ENCODE measurements at places on chromosomes 12 and 14.
A peak's percentile ranks its signal among the peaks of the same experiment; 100 is the strongest.

DNA sequence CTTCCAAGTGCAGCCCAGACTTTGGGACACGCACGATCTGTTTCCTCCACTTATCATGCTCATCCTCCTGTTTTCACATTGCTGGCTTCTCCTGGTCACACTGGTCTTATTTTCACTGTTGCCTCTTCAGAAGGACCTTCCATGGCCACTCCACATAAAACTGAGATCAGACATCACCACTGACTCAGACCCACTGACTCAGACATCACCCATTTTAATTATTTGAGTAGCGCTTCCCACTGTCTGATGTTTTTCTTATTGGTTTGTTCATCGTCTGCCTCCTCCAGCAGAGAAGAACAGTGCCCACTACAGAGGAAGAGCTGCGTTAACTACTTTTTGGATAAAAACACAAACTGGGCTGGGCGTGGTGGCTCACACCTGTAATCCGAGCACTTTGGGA is 270.5 kb upstream of the PWP1 start:
- DNase-seq = no peak

GRCh38 chr14:74018174-74018585 is 908 bp downstream of the ENTPD5 start:
- DNase-seq = peak; percentile 13

DNA sequence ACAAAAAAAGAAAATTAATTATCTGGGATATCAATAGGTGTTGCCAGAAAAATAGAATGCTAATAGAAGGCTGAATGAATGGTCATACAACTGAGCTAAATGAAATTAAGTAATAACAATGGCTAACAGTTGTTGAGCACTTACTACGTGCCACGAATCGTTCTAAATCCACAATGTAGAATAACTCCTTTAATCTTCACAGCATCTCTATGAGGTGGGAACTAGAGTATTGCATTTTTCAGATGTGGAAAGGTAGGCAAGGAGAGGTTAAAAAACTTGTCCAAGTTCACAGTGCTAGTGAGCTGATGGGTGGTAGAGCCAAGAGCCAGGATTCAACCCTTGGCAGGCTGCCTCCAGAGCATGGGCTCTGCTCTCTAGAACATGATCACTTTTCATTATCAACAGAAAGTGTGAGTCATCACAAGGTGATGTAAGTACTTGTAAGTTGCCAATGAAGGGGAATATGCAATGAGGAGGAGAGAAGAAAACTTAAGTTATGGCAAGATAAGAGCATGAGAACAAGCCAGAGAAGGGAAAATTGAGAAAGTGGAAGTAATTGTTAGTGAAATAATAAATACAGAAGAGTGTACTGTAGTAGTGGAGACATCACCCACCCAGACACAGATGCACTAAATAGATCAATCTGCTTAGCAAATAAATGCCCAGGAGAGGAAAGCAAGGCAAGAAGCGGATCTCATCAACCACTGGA is 122.1 kb downstream of the PRKD1 start:
- peak; percentile 97 for DNase-seq

DNA sequence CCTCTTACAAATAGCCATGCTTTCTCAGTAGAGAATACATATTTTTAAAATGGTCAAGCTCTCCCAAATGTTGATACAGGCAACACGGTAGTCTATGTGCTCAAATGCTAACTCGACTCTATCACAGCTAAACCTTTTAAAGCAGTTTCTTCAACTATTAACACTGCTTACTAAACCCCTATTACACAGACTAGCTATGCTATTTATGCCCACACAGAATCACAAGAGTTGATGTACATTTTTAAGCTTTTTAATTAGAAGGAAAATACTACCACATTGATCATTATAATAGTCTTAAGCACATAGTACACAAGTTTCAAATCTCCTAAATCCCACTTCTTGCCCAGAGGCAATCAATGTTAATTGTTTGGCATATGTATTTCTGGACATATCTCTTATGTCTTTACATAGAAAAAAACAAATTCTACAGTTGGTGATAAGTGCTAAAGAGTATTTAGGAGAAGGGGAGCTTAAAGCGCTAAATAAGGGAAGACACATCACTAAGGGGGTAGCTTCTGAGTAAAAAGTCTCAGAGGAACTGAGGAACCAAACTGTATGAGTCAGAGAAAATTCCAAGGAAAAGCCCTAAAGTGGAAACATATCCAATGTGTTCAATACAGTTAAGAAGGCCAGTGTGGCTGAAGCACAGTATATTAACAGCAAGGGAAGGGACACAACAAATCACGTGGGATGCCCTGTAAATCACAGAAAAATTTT is 13.7 kb downstream of the HNRNPC start:
- no peak for DNase-seq

- DNase-seq = no peak
Observed at GRCh38 chr12:118446247-118446646, 69.9 kb downstream of the SUDS3 start.

GRCh38 chr14:22449600-22449905 is 139.5 kb downstream of the DAD1 start:
- DNase-seq = no peak

DNA sequence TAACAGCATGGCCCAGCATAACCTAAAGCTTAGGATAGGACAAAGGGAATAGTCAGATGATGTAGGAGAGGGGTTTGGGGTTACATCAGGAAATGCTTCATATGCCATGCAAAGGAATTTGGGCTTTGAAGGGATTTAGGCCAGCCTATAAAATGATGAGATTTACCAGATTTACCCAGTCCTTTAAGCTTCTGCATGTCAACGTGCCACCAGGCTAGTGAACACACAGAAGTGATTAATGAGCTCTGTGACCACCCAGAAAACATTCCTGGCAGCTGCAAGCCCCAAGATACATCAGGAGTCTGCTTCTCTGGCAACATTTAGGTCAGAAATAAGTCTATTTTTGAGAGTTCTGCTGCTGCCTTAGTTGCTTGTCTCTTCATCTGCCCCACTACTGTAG is 118.3 kb downstream of the LRIG3 start:
- DNase-seq = no peak

GRCh38 chr14:89378119-89378518 is 38.9 kb downstream of the FOXN3 start:
- DNase-seq = no peak

GRCh38 chr12:95641299-95641952 is 90.2 kb upstream of the USP44 start:
- no peak for DNase-seq

DNA sequence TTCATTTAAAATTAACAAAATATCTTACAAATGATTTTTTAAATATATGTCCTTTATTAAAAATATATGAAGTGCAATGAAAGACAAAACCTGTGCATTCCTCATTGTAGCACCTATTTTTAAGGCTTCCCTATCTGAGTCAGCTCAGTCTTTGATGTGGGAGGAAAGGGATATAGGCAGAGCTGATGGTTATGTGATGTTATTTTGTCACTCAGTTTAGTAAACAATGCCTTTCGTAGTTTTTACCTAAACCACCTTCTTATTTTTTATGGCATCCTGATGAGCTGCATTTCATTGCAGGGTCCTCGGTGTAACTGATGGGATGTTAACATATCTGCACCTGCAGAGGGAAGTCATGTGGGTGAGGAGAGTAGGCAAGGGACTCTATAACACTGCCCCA is 58.9 kb upstream of the FRMD6 start:
- no peak for DNase-seq

- no peak for DNase-seq
Observed at GRCh38 chr12:1592444-1593173, 1.8 kb downstream of the FBXL14 start.

DNA sequence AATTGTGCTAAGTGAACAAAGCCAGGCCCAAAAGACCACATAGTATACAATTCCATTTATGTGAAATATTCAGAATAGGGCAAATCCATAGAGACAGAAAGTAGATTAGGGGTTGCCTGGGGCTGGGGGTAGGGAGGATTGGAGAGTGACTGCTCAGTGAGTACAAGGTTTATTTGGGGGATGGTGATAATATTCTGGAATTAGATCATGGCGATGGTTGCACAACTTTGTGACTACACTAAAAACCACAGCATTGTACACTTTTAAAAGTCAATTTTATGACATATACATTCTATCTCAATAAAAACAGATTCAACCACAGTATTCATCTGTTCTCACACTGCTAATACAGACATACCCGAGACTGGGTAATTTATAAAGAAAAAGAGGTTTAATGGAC is 68.7 kb upstream of the MAP1LC3B2 start:
- DNase-seq = no peak

DNA sequence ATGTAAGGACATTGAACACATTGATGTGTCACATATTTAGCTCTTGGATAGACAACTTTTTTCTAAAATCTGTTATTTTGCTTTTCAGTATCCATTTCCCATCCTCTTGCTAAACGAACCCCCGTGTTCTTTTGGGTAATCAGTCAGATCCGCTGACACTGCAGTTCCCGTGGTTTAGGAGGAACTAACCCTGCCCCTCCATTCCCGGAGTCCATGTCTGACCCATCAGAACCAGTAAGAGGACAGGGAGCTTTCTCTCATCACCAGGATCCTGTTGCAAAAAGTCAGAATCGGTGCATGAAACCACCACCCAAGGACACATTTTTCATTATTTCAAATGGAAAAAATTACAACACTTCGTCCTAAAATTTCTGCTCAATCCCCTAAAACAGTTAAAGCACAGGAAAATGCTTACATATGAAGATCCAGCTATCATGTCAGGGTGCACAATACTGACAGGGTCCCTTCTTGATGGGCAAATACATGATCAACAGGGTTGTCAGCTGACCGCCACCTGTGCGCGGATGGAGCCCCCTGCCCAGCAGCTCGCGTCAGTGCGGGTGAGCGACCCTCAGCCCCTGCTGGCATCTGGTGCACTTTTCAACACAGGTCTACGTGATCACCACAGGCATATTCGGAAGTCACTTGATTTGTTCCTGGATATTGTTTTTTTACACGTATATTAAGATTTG is 276.8 kb downstream of the ADGRD1 start:
- no peak for DNase-seq

GRCh38 chr14:34794941-34795340 is 80.2 kb downstream of the BAZ1A start:
- DNase-seq = no peak

DNA sequence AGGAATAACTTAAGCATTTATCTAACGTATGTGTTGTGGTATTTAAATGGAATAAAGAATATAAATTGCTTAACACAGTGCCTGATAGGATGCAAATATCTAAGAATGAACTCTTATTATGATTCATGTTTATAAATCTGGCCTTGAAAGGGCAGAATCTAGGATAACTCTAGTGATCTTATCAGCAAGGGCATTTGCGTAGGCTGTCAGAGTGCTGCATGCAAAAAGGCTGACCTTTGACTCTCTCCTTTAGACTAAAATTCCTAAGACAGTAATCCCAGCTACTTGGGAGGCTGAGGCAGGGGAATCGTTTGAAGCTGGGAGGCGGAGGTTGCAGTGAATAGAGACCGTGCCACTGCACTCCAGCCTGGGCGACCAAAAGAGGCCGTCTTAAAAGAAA is 31.3 kb upstream of the ANP32D start:
- DNase-seq = no peak

DNA sequence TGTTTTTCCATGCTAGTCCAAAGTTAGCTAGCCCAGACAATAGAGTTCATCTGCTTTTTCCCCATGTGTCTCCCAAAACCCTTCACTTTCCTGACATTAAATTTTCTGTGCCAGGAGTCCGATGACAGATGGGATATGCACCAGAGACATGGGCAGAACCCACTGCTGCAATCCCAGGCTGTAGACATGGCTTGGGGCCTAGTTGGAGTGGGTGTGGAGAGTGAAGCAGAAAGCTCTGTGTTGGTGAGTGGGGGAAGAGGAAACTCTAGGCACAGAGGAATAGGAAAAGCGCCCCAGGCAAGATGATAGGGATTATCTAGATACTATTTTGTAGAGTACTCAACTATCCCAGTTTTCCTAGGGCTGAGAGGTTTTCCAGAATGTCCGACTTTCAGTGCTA is 4.8 kb upstream of the KRT74 start:
- DNase-seq = no peak

- no peak for DNase-seq
Observed at GRCh38 chr14:87901652-87902051, 91.3 kb downstream of the GALC start.

DNA sequence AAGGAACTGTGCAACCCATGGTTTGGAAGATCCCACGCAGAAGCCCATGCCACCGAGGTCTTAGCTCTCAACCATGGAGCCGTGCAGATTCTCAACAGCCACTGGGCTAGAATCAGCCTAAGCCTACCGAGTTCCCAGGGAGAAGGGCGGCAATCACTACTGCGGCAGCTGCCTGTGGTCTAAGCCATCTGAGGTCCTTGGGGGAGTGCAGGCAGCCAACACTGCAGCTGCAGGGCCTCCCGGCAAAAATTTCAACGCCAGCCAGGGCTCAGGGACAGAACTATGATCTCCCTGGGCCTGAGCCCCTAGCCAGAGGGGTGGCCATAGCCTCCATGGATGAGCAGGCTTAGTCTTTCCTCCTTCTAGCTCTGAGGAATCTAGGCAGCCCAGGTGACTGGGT is 156.8 kb upstream of the CLEC14A start:
- no peak for DNase-seq

- no peak for DNase-seq
Observed at GRCh38 chr12:24418157-24418556, 468.7 kb upstream of the SOX5 start.

- no peak for DNase-seq
Observed at GRCh38 chr12:5480938-5481303, 49.0 kb downstream of the NTF3 start.

- no peak for DNase-seq
Observed at GRCh38 chr12:113305281-113305856, 29.5 kb downstream of the SLC8B1 start.

DNA sequence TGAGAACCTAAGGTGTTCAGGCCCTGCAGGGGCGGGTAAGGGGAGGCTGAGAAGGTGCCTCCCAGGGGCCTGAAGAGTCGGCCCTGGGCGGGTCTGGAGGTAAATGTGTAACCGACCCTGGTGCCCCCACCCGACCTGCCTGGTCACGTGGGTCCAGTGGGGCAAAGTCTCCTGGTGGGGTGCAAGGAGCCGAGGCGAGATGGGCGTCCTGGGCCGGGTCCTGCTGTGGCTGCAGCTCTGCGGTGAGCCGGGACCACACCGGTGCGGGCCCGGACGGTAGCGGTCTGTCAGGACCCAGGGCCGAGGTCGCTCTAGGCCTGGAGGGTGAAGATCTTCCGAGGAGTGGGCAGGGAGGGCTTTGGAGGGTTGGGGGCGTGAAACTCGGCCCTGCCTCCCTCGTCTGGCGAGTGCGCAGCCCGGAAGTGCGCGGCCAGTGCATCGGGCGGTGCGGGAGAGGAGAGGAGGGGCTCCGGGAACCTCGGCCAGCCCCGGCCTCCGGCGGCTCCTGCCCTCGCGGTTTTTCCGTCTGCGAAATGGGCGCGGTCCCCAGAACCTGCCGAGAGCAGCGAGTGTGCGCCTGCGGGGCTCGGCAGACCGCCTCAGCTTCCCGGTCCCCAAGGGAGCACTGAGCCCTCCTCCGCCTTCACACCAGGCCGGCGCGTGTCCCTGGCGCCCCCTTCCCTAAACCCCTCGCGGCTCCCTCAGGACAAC is at the start of gene AMN:
AMN (plus strand) TSS at position 174 of the 711 bp plus-strand sequence; CDS start at position 200, 26 bp downstream.
- DNase-seq = no peak

- no peak for DNase-seq
Observed at GRCh38 chr14:49977126-49977841, 84.4 kb downstream of the ARF6 start.

- DNase-seq = no peak
Observed at GRCh38 chr12:4789776-4790175, 69.6 kb downstream of the GALNT8 start.

Data from fibroblast of the conjunctiva (primary cell).